ENCODE measurements at places on chromosomes 5 and 9. TPM values are rescaled to one million over a fixed set of nuclear protein-coding genes. Genes with fewer than 3 reads are reported as not detected.
A peak's percentile ranks its signal among the peaks of the same experiment; 100 is the strongest.

DNA sequence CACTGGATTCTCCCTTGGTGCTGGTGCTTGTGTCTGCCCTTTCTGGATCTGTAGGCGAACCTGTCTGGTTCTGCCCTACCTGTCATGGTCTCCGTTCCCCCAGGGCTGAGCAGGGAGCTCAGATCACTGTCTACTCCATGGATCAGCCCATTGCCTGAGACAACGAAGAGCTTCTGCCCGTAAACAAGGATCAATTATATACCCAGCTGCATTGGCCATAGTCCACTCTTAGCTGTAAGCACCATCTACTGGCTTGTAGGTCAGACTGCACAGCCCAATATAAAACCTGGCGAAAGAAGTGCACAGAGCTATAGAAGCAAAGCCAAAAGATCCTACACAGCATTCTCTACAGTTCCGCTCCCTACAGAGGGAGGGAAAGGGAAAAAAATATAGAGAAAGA lies 181.5 kb upstream of the RPS23 start:
- DNase-seq: no peak

DNA sequence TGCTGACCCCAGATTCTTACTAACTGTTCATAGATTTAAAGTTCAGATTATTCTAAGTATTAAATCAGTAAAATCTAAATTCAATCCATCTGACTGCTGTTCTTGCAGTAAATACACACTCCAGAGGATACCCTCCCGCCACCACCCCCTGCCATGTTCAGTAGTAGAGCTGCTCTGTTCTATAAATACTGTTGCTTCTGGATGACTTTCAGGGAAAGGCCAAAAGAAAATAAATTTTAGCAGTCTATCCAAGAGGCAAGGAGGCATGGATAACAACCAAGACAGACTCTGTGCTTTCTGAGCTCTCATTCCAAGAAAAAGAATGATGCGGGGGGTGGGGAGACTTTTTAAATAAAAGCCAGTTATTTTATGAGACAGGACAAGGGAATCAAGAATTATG lies 115.1 kb downstream of the ADAMTS6 start:
- no peak for DNase-seq

DNA sequence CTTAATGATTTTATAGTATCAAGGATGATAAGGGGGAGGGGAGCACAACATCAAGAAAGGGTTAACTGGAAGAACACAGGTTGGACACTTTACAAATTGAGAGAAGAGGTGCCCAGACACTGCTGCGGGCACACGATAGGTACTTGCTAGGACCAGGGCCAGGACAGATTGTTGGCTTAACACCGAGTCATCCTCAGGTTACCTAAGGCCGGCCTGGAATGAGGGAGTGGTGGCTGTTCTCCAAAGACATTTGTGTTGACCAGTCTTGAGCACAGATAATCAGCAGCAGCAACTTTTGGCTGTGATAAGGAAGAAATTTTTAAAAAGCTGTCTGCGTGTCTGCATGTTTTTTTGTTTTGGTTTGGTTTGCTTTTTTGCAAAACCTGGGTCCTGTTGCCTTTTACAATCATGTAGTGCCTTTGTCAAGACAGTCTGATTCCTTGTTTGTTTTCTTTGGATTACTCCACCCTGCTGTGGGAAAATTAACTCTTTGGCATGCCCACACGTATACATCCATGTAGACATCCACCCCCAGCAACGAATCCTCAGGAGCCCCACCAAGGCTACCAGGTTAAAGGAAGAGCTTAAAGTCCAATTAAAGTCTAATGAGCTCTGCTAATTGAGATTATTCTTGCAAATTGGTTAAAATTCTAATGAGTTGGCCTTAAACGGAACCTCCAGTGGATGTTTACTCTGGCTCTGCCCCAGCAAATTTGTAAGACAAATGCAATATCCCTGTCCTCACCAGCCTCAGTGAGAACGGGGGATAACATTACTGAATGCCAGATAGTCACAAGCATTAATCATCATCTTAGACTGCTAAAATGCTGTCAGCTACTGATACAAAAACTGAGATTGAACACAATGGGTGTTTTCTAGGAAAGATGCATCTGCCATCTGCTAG lies 382.3 kb downstream of the ACTL7B start:
- peak; percentile 15 for DNase-seq

GRCh38 chr9:124320062-124320973 lies 62.6 kb downstream of the NEK6 start:
- peak; percentile 27 for DNase-seq

- DNase-seq: no peak
Observed at GRCh38 chr5:157165261-157165660, 803 bp downstream of the GARIN3 start.

DNA sequence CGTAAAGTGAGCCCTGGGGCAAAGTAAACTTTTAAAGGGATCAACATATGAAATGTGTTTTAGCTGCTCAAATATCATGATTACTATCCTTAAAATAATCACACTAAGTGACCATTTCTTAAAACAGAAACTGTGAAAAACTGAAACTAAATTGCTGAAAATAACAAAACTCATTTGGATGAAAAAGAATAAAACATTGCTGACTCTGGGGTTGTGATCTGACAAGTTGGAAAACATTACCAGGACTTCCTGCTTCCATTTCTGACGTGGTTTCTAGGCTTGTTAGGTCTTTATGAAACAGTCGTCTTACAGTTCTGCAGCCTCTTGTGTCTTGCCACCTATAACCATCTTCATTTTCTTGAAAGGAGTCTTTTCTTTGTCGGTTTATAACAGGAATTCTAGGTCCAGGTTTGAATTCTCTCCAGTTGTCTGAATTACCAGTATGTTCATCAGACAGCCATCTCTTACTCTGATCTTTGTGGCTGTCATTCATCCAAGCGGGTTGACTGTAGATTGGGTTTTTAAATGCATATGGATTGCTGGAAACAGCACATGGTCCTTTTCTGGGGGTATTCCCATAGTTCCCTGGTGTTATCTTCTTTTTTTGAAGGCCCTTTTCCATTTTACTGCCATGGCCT lies 1.7 kb downstream of the TUT7 start:
- no peak for DNase-seq

GRCh38 chr9:31697956-31698355 lies 686.5 kb upstream of the ACO1 start:
- no peak for DNase-seq

DNA sequence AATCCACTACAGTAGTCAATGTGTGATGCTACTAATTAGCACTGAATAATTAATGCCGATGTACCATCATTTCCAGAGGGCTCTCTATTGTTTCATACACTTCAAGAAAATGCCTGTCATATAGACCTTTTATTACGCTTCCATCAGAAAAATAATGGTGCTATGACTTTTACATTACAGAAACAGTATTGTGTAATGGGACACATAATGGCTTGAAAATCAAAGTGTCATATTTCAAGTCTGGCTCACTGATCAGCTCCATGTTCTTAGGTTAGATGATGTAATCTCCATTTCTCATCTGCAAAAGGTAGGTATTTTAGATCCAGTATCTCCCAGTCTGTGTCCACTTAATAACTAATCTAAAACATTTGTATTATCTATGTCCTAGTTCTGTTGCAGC lies 990.6 kb upstream of the TYRP1 start:
- DNase-seq: no peak

DNA sequence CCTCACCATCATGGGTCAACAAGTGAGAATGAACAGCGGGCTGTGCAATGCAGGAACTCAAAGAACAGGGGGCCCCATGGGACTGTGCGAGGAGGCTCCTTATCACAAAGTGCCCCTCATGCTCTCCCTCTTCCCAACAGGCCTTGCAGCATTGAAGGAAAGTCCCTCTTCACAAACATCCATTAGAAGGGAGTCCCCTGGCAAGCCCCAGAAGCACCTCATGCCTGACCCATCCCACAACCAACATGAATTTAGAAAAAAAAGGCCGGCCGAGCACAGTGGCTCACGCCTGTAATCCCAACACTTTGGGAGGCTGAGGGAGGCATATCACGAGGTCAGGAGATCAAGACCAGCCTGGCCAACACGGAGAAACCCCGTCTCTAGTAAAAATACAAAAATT lies 122.6 kb upstream of the FSTL4 start:
- DNase-seq: no peak

GRCh38 chr9:35920051-35920620 lies 10.8 kb downstream of the SPAAR start:
- no peak for DNase-seq

- DNase-seq: no peak
Observed at GRCh38 chr5:121982146-121982892, 20.5 kb downstream of the SRFBP1 start.

DNA sequence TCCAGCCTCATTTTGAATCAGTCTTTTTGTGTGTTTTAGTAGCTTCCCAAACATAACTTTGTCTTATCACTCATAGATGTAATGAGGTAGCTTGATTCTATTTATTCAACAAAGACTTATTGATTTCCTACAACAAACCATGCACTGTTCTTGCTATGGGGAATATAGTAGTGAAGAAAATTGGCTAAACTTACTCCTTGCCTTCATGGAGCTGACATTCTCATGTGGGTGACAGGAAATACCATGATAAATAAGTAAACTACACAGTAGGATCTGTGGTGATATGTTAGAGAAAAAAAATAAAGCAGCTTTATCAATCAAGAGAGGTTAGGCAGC lies 255.7 kb upstream of the TNC start:
- DNase-seq: no peak

GRCh38 chr5:51651476-51651875 lies 268.2 kb downstream of the ISL1 start:
- DNase-seq: no peak

DNA sequence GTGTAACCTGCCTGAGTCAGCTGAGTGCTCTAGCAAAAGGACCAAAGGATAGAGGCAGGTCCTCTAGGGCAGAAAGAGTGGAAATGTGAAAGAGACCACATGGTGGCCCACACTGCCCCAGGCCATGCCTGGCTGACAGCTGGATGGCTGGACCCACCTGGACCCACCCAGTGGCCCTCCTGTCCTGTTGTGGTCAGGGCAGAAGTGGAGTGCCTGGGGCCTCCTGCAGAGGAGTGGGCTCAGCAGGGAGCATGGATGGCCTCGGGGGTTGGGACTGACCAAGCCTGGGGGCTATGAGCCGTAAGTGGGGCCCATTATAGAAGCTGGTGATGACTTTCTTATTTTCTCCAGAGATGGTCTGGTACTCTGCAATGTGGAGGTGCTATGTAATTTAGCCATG lies 55.7 kb upstream of the FAM120AOS start:
- no peak for DNase-seq

GRCh38 chr9:122053567-122054350 lies 39.3 kb downstream of the TTLL11 start:
- DNase-seq: no peak

- DNase-seq: no peak
Observed at GRCh38 chr5:148687427-148687826, 33.1 kb upstream of the HTR4 start.

DNA sequence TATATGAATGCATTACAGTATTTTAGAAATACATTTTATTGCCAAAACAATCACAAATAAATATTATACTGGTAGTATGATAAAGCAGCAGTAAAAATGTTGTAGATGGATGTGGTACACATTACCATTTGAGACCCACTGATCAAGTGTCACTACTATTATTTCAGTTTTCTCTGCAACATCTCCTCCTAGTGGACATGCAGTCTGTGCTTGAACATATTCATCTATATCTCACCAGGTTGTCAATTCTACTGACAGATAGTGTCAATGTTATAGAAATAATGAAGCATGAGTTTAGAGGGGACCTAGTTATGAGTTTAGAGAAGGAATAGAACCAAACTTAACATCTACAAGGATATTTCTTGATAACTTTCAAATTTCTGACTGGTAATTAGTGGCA lies 39.2 kb upstream of the ELOVL7 start:
- DNase-seq: no peak

DNA sequence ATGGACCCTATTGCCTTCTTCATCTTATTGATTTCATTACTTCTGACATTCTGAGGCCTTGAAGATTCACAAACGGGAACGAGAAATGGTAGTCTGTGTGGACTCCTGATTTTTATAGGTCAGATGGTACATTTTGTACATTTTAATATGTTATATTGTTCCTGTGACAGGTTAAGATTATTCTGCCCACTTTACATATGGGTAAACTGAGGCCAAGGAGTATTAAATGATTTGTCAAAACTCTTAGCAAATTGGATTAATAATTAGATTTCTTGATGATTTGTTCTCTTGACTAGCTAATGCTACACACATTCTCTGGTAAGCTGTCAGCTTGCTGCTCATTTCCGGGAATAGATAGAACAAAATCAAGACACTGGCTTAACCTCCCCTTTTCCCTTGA lies 1.9 kb downstream of the FAM53C start:
- DNase-seq: no peak

- DNase-seq: no peak
Observed at GRCh38 chr5:150559701-150560100, 51.8 kb downstream of the NDST1 start.

- peak; percentile 58 for DNase-seq
Observed at GRCh38 chr5:137466889-137467288, 32.2 kb downstream of the SPOCK1 start.

DNA sequence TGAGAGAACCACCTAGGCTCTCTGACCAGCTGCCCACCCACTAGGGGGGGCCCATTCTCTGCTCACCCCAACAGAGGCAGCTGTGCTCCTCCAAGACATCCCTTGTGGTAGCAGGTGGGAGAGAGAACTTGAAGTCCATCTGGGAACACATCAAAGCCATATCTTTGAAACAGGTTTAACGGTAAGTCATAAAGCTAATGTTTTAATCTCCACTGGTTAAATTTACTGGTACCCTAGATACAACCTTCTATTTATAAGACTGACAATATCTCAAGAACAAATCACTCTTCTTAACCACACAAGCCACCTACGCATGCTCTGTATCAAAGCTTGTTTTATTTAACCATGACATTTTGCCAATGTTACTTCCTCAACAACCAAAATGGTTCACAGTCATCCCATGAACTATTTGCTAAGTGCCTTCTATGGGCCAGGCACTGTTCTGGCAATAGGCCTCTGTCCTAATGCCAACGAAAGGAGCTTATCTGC lies 20.4 kb downstream of the AUH start:
- DNase-seq: no peak

- no peak for DNase-seq
Observed at GRCh38 chr9:69395718-69396117, 70.7 kb downstream of the ENTREP1 start.

Gene TRIM7
- 3.0 TPM for total RNA-seq

Gene FAM221B
- not detected for total RNA-seq

Gene GIN1
- 12.4 TPM for total RNA-seq

Gene CATSPER3
- 0.45 TPM for total RNA-seq

Gene CARD6
- 0.82 TPM for total RNA-seq

Gene ATP10B
- 15.0 TPM for total RNA-seq

Gene TMEM232
- 27.9 TPM for total RNA-seq

Gene PDZD2
- 28.5 TPM for total RNA-seq

Gene MARCOL
- total RNA-seq: not detected

Gene ASPN
- total RNA-seq: 2.9 TPM

Gene IFNB1
- not detected for total RNA-seq

Gene TEX48
- not detected for total RNA-seq

Measured in cerebellum (tissue), 4 donors.